ENCODE measurements at places on chromosomes 7 and 10. TPM values are rescaled to one million over a fixed set of nuclear protein-coding genes. Genes with fewer than 3 reads are reported as not detected.

DNA sequence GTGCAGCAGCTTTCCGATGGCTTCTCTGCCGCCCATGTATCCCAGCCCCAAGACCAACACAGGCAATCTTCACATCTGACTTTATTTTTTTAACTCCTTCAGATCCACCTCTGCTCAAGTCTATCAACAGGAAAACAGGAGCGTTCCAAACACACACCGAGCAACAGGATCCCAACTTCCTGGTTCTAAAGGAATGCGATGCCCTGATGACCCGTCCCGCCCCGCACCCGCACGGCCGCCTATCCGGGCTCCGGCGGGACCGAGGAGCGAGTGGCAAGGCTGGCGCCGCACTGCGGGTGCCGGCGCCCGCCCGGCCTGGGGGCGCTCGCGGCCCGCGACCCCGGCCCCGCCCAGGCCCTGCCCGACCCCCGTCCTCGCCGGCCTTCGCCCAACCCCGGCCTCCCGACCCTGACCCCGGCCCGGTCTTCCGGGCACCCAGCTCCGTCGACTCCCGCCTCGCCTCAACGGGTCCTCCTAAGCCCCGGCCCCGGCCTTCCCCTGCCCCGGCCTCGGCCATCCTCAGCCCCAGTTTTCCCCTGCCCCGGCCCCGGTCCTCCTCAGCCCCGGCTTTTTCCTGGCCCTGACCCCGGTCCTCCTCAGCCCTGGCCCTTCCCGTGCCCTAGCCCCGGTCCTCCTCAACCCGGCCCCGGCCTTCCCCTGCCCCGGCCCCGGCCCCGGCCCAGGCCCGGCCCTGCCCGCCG lies 730 bp downstream of the LARP4B start:
- H3K4me3 ChIP-seq, result peak overlapping the region; percentile 88
- H3K27ac ChIP-seq, result peak overlapping the region; percentile 79
- peak; percentile 29 for DNase-seq
- no peaks in the 10 kb centered on the region for H3K27me3 ChIP-seq
- H3K36me3 ChIP-seq, result no peaks in the 10 kb centered on the region

DNA sequence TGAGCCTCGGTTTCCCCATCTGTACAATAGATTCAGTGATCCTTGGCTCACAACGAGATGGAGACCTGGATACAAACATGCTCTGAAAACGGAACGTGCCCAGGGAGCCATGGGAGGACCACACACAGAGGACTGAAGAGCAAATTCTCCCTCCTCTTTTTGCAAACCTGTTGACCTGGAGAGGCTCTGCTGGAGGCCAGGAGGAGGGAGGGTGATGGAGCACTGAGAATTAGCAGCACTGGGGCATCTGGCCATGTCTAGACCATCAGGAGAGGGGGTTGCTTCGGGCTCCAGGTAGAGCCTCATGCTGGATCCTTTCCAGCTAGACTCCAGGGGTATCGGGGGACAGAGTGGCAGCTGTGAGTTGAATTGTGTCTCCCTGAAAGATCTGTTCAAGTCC lies 97.4 kb upstream of the GPR26 start:
- H3K27me3 ChIP-seq, result no peaks in the 10 kb centered on the region
- H3K27ac ChIP-seq, result no peak overlapping the region
- no peak overlapping the region for H3K4me3 ChIP-seq
- H3K4me1 ChIP-seq, result no peaks in the 10 kb centered on the region

Gene PIP
- not detected for total RNA-seq

GRCh38 chr7:28729727-28730126 lies 228.4 kb downstream of the TRIL start:
- H3K36me3 ChIP-seq, result no peaks in the 10 kb centered on the region
- H3K27me3 ChIP-seq, result no peaks in the 10 kb centered on the region
- no peak overlapping the region for H3K27ac ChIP-seq
- no peak overlapping the region for H3K4me3 ChIP-seq
- peak; percentile 58 for DNase-seq
- peaks cover 18% of the 10 kb centered on the region for H3K4me1 ChIP-seq

DNA sequence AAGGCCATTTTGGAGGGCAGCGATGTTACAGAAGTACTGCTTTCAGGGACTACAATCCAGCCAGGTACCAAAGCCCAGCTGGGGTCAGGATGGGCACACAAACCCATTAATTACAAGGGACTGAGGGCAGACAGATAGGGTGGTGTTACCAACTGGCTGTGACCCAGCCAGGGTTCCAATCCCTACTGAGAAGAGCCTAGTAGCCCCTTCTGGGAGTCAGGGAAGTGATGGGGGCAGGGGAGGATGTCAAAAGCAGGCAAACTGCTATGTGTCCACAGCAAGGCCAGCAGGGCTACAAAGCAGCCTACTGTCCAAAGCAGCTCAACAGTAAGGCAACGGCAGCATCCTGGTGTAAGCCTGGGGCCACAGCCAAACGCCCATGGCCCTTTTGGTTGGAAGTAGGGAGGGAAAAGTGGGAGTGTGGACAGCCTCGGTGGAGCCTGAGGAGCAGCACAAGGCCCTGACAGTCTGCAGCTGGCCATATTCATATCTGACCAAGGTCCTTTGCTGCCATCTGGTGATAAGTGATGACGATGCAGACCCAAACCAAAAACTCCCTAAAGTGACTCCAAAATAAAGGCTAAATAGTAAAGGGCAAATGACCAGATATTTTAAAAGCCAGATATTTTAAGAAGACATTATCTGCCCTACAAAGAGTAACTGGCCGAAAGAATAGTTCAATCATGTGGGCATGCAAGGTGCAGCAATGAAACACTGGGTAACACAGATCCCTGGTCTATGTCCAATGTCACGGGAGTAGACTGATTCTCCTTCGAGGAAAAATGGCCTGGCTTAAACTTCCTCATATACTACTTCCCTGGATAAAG lies 56.9 kb downstream of the XPNPEP1 start:
- H3K4me1 ChIP-seq, result no peaks in the 10 kb centered on the region
- H3K27ac ChIP-seq, result no peak overlapping the region
- no peaks in the 10 kb centered on the region for H3K27me3 ChIP-seq
- H3K4me3 ChIP-seq, result no peak overlapping the region
